LHCN-M2 (cell line): ENCODE measurements at places on chromosomes 5 and 9.

GRCh38 chr9:75471549-75472114 lies 383.3 kb downstream of the OSTF1 start:
- DNase-seq: no peak

DNA sequence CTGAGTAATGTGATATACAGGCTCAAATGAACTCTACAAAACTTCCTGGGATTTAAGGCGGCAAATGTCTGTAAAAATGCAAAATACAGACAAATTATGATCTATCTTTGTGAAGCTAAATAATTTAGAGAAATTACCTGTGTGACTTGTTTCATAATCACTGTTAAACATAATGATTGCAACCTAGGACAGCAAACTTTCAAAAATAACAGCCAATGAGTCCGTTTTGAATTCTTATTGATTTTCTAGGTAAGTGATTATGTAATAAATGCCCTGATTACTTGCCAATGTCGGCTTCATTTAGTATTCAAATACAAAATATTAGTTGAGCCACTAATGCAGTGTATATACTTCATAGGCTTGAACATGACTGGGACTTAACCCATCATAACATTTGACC lies 238.2 kb upstream of the DAB2 start:
- no peak for DNase-seq

DNA sequence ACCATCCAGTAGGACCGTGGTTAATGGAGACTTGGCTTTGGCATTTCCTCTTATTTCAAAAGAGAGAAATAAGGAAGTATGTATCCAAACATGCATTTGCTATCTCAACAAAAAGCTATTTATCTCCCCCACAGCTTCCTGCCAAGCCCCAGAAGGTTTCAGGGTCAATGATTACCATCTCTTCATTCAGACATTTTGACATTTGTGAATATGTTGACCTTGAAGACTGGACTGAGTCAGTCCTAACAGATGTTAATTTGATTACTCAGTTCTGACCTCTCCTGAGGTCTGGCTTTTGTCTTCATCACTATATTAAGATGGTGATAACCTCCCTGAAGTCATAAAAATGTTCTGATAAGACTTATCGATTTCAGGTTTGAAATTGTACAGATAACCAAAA lies 479.4 kb downstream of the AGTPBP1 start:
- DNase-seq: no peak

DNA sequence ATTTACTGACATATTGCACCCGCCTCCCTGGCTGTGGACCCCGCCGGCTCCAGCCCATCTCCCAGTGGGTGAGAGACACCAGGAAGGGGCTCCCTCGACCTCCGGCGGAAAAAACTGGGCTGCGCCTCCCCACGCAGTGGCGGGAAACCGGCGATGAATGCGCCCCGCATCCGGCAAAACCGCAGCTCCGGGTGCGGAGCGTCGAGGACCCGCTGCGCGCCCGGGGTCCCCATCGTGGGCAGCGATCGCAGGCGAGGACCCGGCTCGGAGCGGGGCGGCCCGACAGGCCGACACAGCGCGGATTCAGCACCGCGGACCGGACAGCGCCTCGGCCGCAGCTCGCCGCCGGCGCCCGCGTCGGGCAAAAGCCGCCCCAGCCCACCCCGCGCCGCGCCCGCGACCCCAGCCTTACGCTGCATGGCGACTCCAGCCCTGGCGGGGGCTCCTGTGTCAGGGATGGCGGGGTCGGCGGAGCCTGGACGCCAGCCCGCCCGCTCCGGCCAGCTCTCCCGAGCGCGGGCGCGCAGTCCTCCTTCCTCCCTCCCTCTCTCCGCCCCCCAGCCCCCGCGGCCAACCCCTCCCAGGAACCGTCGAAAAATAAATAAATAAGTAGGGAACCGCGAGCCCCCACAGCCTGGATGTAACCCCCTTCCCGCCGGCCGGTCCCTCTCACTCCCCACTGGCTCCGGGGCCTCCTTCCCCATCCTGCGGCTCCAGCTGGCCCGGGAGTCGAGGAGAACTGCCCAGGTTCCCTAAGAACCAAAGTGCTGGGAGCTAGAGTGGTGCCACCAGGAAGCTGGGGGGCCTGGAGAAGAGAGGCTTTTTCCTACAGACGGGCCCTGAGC lies 3.1 kb downstream of the LHX3 start:
- no peak for DNase-seq

GRCh38 chr5:165559645-165560044 lies 2054.2 kb downstream of the MAT2B start:
- no peak for DNase-seq

GRCh38 chr9:129245276-129245675 lies 67.2 kb upstream of the IER5L start:
- DNase-seq: peak; percentile 26

GRCh38 chr9:127185931-127186781 lies 63.7 kb upstream of the ANGPTL2 start:
- DNase-seq: peak; percentile 93

GRCh38 chr9:99305820-99306811 lies 84.0 kb downstream of the SEC61B start:
- DNase-seq: no peak

- DNase-seq: peak; percentile 28
These were observed 15.8 kb downstream of the AFF4 start for GRCh38 chr5:132947671-132948070.

DNA sequence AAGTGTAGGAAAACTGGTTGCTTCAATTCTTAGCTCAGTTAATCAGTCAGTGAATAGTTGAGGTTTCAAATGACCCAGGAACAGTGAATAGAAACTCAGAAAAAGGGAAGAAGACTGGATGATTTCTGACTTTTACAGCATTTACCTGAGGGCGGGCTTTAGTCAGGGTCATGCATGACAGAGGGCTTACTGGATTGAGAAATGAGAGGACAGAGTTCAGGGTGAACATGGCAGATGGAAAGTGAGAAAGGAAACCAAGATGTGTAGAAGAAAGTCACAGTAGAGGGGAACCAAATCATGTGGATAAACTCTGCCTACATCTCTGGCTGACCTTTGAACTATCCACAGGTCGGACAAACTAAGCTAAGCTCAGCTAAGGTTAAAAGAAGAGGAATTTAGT lies 596.0 kb downstream of the SEMA5A start:
- DNase-seq: no peak

DNA sequence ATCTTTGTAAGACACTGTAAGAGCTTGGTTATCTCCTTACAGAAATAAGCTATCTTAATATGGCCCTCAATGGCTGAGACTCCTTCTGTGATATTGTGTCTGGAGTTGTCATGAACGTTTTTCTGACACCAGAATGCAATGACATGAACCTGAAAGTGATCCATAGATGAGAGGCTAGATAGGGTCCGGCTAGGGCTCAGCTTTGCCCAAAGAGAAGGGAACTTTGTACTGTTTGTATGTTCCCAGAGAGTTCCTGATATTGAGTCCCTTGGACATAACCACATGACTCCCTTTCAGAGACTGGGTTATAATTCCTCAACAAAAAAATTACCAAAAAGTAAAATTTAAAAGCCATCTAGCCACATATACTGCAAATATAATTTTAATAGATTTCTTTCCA lies 575.8 kb upstream of the CLINT1 start:
- DNase-seq: no peak

GRCh38 chr9:7147121-7148090 lies 389.6 kb downstream of the KDM4C start:
- DNase-seq: no peak

GRCh38 chr9:69412741-69413150 lies 87.7 kb downstream of the ENTREP1 start:
- peak; percentile 58 for DNase-seq

- peak; percentile 56 for DNase-seq
These were observed 117.5 kb upstream of the MTAP start for GRCh38 chr9:21684831-21685362.

GRCh38 chr9:128127990-128128835 lies 684 bp upstream of the PTGES2 start:
- DNase-seq: peak; percentile 88

GRCh38 chr9:120100595-120100994 lies 479.4 kb downstream of the CDK5RAP2 start:
- no peak for DNase-seq
